ENCODE measurements at places on chromosomes 12 and 14.

GRCh38 chr12:32296567-32296966, 102.8 kb upstream of the FGD4 start:
- DNase-seq = no peak

DNA sequence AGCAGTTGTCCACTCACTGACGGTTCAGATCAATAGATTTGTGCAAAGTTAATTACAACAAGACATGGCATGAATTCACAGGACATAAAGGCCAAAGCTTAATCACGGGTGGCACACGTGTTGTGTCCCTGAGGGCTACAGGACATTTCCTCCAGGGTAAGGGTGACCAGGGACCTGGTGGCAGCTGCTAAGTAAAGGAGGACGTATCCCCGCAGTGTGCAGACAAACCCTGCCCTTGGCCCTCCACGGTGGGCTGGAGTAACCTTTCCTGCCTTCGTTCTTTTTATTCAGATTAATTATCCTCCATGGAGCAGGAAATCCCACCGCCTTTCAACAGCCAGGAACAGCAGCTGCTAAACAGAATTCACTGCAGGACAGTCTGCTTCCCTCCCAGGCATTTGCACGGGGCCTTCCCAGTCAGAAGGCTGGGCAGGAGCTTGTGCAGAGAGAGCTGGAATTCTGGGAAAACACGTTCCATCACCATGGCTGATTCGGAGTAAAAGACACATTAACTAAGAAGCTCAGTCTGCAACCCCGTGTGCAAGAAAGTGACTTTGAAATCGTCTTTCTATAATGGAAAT, 289.9 kb upstream of the SFSWAP start:
- DNase-seq = peak; percentile 33

DNA sequence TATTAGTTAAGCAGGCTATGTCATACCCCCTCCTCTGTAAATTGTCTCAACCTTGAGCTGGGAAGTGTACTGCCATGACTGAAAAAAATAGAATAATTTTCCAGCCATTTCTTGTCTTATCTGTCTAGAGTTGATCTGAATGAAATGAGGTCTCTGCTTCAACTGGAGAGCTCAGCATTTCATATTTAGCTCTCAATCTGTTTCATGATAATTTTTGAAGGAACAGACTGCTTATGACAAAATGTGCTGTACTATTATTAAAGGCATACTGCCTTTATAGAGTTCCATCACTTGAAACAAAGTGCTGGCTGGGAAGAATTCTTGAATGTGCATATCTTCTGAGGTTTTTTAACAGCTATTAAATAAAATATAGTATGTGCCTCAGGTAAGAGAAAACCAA, 19.1 kb downstream of the PTPRO start:
- no peak for DNase-seq

- DNase-seq = no peak
Measured at GRCh38 chr14:103095210-103095778, 769 bp downstream of the EXOC3L4 start.

GRCh38 chr12:92718483-92718990, 15.7 kb downstream of the PLEKHG7 start:
- DNase-seq = no peak

GRCh38 chr14:100150932-100151587, 8.4 kb downstream of the DEGS2 start:
- DNase-seq = no peak

DNA sequence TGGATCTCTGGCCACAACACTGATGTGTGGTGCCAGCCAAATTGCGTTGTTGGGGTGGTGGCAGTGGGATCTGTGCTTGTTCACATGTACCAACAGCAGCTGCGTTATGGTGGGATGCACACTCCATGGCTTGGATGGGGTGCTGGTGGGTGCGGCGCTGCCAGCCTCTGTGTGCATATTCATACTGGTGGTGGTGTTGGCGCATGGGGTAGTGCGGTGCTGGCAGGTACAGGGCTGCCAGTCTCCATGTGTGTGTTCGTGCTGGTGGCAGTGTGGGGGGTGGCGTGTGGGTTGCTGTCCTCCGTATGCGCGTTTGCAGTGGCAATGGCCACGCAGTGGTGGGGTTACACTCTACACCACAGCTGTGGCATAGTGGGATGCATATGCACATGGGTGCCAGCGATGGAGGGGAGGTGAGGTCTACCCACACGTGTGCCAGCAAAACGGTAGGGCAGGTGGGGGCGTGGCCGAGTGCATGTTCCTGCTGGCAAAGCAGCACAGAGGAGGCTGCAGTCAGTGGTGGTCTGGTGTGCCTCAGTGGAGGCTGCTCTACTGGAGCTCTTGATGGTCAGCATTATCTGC, 26.5 kb downstream of the RAD51B start:
- DNase-seq = no peak

DNA sequence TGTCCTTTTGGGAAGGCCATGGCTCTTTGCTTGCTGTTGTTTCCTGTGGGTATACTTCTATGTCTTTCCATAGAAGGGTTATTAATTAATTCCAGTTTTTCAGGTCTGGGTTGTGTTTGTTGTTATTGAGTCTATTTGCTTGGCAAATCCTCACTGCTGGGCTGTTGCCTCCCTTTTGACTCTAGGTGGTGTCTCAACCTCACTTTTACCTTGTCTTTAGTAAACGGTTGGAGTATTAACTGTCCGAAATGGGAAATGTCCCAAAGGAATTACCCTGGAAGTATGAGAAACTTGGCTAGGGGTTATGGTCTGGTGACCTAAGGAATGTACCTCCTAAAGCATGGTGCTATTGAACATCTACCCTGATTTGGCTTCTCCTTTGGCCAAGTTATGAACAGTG, 16.7 kb downstream of the PRH1 start:
- no peak for DNase-seq

GRCh38 chr12:86724716-86725115, 468.5 kb upstream of the MGAT4C start:
- no peak for DNase-seq

DNA sequence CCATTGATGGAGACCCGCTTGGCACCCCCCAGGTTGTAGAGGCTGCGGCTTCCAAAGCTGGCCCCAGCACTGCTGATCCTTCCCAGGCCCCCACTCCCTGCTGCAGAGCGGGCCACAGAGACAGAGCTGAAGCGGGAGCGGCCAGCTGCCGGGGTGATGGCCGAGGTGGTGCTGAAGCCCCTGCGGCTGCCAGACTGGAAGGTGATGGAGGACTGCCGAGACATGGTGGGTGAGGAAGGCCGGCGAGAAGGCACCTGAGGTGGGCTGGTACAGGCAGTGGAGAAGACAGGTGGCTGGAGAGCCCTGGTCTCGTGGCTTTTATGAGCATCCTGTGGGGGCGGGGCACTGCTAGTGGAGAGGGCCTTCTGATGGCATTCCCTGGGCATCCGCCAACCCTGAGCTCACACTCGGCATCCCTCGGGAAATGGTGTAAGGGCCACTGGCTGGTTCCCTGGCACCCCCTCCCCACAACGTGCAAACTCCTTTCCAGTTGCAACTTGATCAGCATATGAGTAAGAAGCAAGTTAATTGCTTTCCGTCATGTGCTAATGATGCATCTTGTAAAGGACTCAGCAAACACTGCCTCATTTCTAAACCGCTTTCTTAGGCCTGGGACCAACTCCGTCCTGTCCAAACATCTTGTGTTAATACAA, at the start of gene KRT75:
Gene KRT75 (minus strand): TSS at position 291 of the 653 bp plus-strand sequence. CDS start 67 bp downstream, at position 224.
- DNase-seq = no peak

- DNase-seq = no peak
Measured at GRCh38 chr12:54240971-54241588, 38.8 kb downstream of the CBX5 start.

- no peak for DNase-seq
Measured at GRCh38 chr12:62673028-62673815, 206.6 kb downstream of the MON2 start.

DNA sequence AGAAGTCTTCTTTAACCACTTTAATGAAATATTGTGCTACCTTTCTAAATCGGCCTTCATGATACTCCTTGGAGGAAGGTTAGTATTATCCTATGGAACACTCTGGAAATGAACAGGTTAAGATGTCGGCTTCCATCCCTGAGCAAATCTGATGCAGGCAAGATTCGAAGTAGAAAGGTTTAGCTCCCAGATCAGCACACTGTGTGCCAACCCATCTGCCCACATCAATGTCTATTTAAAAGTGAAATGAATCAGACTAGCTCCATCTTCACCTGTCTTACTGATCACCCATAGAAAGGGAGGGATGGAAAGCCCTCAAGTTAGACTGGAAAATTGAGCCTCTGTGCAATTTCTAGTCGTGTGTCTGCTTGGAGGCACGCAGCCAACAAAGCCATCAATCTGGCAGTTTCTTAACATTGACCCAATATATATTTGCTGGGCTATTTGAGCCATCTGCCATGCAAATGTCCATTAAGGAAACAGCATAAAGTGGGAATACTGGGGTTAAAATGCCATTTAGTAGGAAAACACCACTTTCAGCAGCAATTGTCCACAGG, 506.1 kb downstream of the RMST start:
- DNase-seq = no peak

GRCh38 chr12:49264466-49264872, 413 bp upstream of the TUBA1C start:
- no peak for DNase-seq

GRCh38 chr14:100348253-100348729, 25.2 kb downstream of the SLC25A47 start:
- no peak for DNase-seq

DNA sequence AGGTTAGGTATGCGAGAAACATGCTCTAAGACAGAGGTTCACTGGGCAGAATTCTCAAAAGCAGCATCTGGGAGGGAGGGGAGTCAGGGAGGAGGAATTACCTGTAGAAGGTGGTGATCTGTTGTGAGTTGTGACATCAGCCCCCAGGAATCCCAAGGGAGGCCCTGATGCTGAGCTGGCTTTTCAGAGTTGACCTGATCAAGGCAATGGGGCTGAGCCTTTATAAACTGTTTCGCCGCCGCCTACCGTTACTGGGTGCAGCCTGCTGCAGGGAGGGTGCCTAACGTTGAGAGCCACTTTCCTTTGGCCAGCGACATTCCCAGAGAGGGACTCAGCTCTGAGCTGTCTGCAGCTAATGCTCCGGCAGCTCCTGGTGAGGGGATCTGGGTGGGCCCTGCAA, 257.9 kb upstream of the TMEM132C start:
- DNase-seq = no peak

GRCh38 chr14:101928415-101928841, 35.9 kb upstream of the DYNC1H1 start:
- DNase-seq = no peak

- DNase-seq = peak; percentile 49
Measured at GRCh38 chr12:10392394-10392930, 2.6 kb upstream of the KLRK1 start.

DNA sequence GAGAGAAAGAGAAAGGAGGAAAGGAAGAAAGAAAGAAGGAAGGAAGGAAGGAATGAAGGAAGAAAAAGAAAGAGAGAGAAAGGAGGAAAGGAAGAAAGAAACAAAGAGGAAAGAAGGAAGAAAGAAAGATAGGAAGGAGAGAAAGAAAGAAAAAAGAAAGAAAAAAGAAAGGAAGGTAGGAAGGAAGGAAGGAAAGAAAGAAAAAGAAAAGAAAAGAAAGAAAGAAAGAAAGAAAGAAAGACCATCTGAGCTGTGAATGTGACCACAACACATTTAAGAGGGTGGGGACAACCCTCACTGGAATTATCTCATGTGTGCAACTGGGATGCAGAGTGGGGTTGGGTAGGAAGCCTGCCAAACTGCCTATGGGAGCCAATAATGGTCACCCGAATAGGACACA, 36.0 kb upstream of the BATF start:
- DNase-seq = no peak

- DNase-seq = peak; percentile 63
Measured at GRCh38 chr14:69042787-69043444, 63.8 kb upstream of the ACTN1 start.

- DNase-seq = no peak
Measured at GRCh38 chr14:85442996-85443395, 86.9 kb upstream of the FLRT2 start.

DNA sequence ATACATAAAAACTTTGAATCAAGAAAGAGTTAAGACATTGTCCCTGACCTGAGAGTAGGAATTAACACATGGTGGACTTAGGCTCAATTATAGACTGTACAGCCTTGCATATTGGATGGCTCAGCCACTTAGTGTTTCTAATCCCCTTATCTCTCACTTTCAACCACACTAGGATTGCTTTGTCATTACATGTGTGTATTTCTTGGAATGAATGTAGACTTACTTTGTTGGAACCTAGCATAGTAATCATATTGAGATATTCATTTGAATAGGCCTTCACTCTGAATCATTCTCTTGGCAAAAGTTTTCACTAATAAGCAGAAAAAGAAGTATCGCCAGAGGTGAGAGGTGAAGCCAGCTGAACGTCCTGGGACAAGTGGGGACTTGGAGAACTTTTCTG, 1973.9 kb upstream of the FLRT2 start:
- no peak for DNase-seq

GRCh38 chr14:29858299-29858698, 69.3 kb downstream of the PRKD1 start:
- no peak for DNase-seq

GRCh38 chr12:112741106-112741505, 50.4 kb upstream of the RPH3A start:
- DNase-seq = no peak

DNA sequence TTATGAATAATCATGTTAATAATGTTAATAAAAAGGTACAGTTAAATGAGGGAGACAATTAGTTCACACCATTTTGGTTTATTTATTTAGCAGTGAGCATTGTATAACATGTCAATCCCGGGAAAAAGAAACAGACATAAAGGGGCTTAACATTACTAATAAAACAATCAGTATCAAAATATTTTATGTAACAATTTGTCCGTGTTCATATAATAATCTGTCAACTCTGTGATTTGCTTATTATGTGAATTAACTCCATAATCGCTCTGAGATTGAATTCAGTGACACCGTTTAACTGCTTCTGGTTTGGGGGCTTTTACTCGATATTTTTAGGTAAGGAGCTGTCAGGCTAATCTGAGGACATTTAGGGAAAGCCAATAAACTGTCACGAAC, 95.8 kb upstream of the HMGA2 start:
- DNase-seq = peak; percentile 4

- no peak for DNase-seq
Measured at GRCh38 chr12:93015871-93016751, 87.0 kb upstream of the EEA1 start.

DNA sequence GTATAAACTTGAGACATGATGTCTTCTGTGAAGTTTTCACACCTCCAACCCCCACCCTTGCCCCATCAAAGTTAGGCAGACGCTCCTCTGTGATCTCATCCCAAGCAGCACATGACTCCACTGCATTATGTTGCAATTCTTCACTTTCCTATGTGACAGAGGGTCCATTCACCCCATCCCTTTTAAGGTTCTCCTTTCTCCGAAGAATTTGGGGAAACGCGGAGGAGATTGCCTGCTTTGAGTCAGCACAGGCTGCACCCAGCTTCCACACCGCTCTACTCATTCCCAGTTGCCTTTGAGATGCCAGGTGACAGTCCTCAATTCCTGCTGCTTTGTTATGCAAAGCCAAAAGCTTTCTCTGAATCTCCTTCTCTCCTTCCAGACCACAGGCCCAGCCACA, 61.8 kb downstream of the PHLDA1 start:
- peak; percentile 43 for DNase-seq

DNA sequence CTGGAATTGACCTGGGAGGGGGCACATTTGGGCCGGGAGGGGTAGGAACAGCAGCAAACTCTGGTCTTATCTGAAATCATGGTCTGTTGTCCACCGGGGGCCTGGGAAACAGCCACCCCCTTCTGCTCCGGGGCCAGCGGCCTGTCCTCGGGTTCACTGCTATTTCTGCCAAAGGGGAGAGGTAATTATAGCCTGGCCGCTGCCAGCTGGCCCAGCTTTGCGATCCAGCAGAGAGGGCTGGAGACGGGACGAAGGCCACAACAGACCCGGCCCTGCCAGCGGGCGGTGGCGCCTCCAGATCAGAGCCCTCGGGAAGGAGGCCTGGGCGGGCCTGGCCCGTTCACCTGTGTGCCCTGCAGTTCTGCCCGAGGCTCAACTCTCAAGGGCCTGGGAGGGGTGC, at the start of gene C14orf180:
Gene C14orf180 (plus strand): TSS at position 258 of the 400 bp plus-strand sequence. CDS start 6,667 bp downstream, outside the sequence.
- DNase-seq = peak; percentile 61

GRCh38 chr14:57526942-57527341, 33.3 kb upstream of the CCDC198 start:
- no peak for DNase-seq

Measured in muscle of leg (tissue), 16 donors.